IMR-90 (cell line): ENCODE measurements at places on chromosomes 11 and 22. TPM values are rescaled to one million over a fixed set of nuclear protein-coding genes. Genes with fewer than 3 reads are reported as not detected.

DNA sequence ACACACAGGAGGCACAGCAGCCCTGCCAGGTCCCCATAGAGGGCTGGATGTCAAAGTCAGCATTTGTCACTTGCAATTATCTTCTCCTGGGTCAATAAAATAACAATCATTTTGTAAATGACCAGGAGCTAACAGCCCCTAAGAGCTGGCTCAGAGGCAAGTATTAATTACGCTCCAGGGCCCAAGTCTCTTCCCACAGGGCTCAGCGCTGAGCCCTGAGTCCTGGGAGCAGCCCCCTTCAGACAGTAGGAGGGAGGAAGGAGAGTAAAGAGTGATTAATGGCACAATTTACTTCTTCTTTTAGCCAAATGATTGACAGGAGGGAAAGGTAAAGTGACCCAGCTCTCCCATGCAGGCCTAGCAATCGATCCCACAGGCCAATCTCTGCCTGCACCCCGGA, 99.0 kb upstream of the DRD2 start:
- no peak for DNase-seq

- no peak for DNase-seq
Observed at GRCh38 chr11:113519989-113520613, 44.9 kb upstream of the DRD2 start.

DNA sequence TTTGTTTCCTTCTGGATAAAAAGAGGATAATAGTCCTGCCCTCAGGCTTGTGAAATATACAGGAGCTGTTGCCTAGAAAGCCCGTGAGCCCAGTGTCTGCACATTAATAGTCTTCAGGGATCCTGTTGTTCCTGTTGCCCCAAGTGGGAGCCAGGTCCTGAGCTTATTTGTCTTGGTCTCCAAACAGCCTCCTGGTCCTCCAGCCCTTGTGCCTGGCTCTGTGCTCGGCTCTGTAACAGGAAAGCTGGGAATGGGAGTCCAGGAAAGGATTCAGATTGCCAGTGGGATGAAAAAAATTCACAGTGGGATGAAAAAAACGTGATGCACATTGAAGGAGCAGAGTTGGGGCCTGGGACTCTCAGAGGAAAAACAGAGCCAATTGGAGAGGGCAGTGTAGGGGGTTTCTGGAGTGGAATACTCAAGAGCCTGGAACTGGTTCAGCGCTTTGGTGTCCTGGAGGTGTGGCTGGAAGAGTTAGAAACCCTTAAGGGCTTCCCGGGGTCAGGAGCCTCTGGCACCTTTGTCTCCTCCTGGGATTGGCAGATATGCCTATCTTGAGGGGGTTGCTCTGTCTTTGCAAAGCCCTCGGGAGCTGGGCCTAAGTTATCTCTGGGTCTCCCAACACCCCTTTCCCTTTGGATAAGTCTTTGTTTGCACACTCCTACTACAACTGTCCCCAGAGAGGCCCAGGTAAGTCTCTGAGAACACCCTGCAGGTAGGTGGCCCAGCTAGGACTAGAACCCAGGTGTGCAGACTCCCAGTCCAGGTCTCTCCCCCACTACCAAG, 2.3 kb upstream of the INPPL1 start:
- no peak for DNase-seq

GRCh38 chr22:34842630-34843029, 223.3 kb upstream of the ISX start:
- DNase-seq: no peak

The DDI1 gene
- not detected in 2 replicates for total RNA-seq
